ENCODE measurements at places on chromosomes 1 and 21. TPM values are rescaled to one million over a fixed set of nuclear protein-coding genes. Genes with fewer than 3 reads are reported as not detected.

The KCNK2 gene
- total RNA-seq = 0.16 TPM

The WDR64 gene
- not detected for total RNA-seq

The PCBP3 gene
- 2.1 TPM for total RNA-seq

The LDLRAD1 gene
- total RNA-seq = not detected

The PTGS2 gene
- 4.5 TPM for total RNA-seq

The SGIP1 gene
- total RNA-seq = not detected

The TNFRSF25 gene
- total RNA-seq = 4.3 TPM

The PTPN7 gene
- total RNA-seq = not detected

The TMEM234 gene
- total RNA-seq = 10.5 TPM

The OR2AK2 gene
- not detected for total RNA-seq

The CASQ1 gene
- not detected for total RNA-seq

The PBX1 gene
- 21.7 TPM for total RNA-seq

The PADI4 gene
- not detected for total RNA-seq

The DCDC2B gene
- not detected for total RNA-seq

The CDA gene
- 35.1 TPM for total RNA-seq

The ITGB2 gene
- 1.0 TPM for total RNA-seq

The NR1I3 gene
- total RNA-seq = not detected

The SLC6A9 gene
- 9.0 TPM for total RNA-seq

The MKNK1 gene
- total RNA-seq = 18.2 TPM

The GJA8 gene
- total RNA-seq = not detected

The NTNG1 gene
- total RNA-seq = not detected

The ANKRD65 gene
- total RNA-seq = not detected

The TRAPPC3 gene
- 73.5 TPM for total RNA-seq

The KRTAP11-1 gene
- total RNA-seq = not detected

The TMEM82 gene
- total RNA-seq = not detected

The NID1 gene
- 6.7 TPM for total RNA-seq

Measured in A549 treated with ZK216348 at 1 μM for 4 hours (cell line).